ENCODE measurements at places on chromosomes 2 and 18. TPM values are rescaled to one million over a fixed set of nuclear protein-coding genes. Genes with fewer than 3 reads are reported as not detected.

The C2orf15 gene
- total RNA-seq = 1.4 TPM

The ANKRD30B gene
- not detected for total RNA-seq

The MERTK gene
- 0.70 TPM for total RNA-seq

The SKOR2 gene
- not detected for total RNA-seq

The PRKRA gene
- 74.8 TPM for total RNA-seq

The CIB4 gene
- total RNA-seq = not detected

The SCYGR1 gene
- not detected for total RNA-seq

The SCN3A gene
- not detected for total RNA-seq

The GPBAR1 gene
- 0.16 TPM for total RNA-seq

The ABCB11 gene
- total RNA-seq = not detected

The RAMP1 gene
- total RNA-seq = 1.0 TPM

The CPLX4 gene
- total RNA-seq = not detected

The ABCG5 gene
- total RNA-seq = not detected

The KHK gene
- 6.7 TPM for total RNA-seq

The POMC gene
- total RNA-seq = 5.5 TPM

The EML6 gene
- 1.2 TPM for total RNA-seq

The OTX1 gene
- not detected for total RNA-seq

The STAMBP gene
- 76.9 TPM for total RNA-seq

The SERPINB3 gene
- not detected for total RNA-seq

The CFAP221 gene
- total RNA-seq = not detected

The GFPT1 gene
- total RNA-seq = 38.0 TPM

The TP53I3 gene
- total RNA-seq = 2.6 TPM

The KCNG2 gene
- not detected for total RNA-seq

The IL1F10 gene
- total RNA-seq = not detected
